ENCODE measurements at places on chromosomes 11 and 22. TPM values are rescaled to one million over a fixed set of nuclear protein-coding genes. Genes with fewer than 3 reads are reported as not detected.

The AIFM3 gene
- 1.7 TPM for total RNA-seq

The TPBGL gene
- 1.0 TPM for total RNA-seq

The SHANK2 gene
- total RNA-seq = under 0.01 TPM

The PRG3 gene
- total RNA-seq = not detected

The CCND1 gene
- total RNA-seq = 265 TPM

The KCNA4 gene
- not detected for total RNA-seq

The CSTF3 gene
- total RNA-seq = 25.1 TPM

The DEFB108B gene
- not detected for total RNA-seq

The SLC22A6 gene
- total RNA-seq = not detected

The GRK2 gene
- 42.0 TPM for total RNA-seq

The GGTLC2 gene
- not detected for total RNA-seq

The P2RX6 gene
- total RNA-seq = 4.0 TPM

The MFRP gene
- total RNA-seq = not detected

The BTBD18 gene
- not detected for total RNA-seq

The RAB30 gene
- 10.7 TPM for total RNA-seq

The CCDC82 gene
- total RNA-seq = 24.2 TPM
